ENCODE measurements at places on chromosomes 2 and 18.

DNA sequence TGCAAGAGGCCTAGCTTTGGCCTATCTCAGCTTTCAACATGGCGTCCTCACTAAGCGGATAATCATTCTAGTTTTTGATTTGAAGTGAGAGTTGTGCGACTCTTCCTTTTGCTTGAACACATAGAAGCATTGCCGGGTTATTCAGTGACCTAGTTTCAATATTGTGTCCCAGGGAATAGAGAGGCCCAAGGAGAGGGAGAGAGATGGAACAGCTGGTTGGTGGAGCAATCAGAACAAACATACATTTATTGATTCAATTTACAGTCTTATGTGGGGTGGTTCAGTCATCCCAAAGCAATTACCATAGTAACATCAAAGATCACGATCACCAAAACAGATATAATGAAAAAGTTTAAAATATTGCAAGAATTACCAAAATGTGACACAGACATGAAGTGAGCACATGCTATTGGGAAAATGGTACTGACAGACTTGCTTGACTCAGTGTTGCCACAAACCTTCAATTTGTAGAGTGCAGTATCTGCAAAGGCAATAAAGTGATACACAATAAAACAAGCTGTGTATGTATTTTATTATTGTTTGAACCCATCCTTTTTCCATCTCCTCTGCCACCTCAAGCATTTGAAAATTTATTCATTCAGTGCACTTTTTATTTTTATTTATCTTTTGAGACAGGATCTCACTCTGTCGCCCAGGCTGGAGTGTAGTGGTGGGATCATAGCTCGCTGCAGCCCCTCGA is 30.2 kb downstream of the COPS7B start:
- no peak for DNase-seq

DNA sequence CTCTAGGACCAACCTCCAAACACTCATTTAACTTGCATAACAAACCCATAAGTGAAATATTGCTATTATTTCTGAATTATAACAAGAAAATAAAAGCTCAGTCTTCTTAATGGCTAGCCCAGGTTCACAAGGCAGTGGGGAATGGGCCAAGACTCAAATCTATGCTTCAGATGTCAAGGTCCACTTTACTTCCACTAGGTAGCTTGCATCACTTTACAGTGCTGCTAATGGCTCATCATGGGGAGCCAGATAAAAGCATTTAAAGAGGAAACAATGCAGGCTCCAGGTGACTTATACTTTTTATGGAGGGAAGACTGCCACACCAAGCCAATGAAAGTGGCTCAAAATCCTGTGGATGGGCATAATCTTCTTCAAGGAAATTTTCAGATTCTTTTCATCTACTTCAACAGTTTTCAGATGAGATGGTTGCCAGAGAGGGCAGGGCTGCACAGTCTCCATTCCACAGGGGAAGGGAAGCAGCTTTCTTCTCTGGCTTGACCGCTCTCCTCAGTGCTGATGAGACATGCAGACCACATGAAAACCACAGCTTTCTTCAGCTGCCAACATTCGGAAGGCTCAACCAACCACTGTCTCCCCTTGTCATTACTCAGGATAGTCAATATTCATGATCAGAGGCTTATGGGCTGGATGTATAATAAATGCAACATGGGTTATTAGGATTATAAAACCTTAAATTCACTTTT is 361.9 kb upstream of the MEX3C start:
- DNase-seq: no peak

- no peak for DNase-seq
Measured at GRCh38 chr2:32358111-32358482, 1.3 kb downstream of the BIRC6 start.

GRCh38 chr2:97931118-97931857 is 64.5 kb downstream of the TMEM131 start:
- DNase-seq: no peak

- DNase-seq: no peak
Measured at GRCh38 chr18:77197073-77197472, 52.6 kb upstream of the GALR1 start.

DNA sequence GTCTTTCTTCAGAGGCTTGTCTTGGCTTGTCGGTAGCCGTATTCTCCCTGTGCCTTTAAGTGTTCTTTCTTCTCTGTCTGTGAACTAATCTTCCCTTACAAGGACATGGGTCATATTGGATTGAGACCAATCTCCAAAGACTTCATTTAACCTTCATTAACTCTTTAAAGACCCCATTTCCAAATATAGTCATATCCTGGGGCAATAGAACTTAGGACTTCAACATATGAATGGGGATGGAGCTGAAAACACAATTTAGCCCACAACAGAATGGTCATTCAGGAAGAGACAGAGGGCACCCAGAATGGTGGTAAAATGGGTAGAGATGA is 82.1 kb upstream of the TANK start:
- DNase-seq: no peak

- DNase-seq: no peak
Measured at GRCh38 chr2:70514612-70515055, 39.0 kb downstream of the TGFA start.

GRCh38 chr2:239606741-239607516 is 206.1 kb upstream of the HDAC4 start:
- no peak for DNase-seq

- no peak for DNase-seq
Measured at GRCh38 chr2:238742066-238742465, 105.8 kb upstream of the TWIST2 start.

DNA sequence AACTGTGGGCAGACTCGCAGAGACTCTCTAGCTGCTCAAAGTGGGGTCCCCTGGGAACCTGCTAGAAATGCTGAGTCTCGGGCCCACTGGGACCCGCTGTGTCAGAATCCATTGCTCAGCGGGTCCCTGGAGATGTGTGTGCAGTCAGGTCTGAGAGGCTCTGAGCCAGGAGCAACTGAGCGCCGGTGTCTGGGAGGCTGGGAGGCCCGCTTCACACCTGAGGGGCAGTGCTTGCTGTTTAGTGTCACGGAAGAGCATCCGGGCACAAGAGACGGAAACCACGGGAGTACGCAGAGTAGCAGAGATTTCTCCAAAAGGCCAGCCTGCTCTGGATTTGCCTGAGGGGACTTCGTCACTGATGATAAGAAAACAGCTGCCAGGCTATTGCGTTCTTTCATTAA is 70.1 kb downstream of the EDAR start:
- DNase-seq: no peak

- no peak for DNase-seq
Measured at GRCh38 chr2:19478409-19478808, 120.0 kb upstream of the OSR1 start.

DNA sequence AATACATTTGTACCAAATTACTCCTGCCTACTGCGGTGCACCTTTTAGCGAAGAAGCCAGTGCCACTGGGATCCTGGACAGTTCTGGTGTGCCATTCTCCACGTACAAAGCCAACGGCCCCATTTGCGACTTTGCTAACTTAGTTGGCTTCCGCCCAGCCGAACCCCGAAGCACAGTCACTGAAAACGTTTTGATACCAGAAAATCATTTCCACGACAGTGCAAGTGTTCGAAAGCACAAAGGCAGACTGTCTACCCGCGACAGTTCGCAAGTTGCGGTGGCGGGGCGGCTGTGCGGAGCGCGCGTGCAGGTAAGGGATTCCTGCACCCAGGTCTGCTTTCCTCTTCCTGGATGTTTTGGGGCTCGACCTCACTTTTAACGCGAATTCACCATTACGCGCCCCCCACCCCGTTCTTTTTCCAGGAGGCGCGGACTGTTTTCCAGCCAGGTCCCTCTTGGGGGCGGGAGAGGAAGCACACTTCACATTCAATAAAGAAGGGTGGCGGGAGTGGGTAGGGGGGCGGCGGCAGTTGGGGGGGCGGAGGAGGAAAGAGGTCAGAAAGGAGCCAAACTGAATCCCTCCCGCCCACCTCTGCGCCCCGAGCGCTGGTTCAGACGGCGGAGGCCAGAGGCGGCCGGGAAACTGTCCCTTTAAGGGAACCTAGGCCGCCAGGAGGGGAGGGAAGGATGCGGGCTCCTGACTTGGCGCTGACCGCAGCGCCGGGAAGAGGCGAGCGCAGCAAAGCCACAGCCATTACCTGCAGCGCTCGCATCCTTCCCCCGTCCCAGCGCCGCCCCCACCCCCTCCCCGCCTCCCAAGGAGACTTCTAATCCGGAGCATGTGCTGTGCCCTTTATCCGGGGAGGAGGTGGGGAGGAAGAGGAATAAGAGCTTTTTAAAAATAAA is 107.4 kb upstream of the KCTD1 start:
- no peak for DNase-seq

DNA sequence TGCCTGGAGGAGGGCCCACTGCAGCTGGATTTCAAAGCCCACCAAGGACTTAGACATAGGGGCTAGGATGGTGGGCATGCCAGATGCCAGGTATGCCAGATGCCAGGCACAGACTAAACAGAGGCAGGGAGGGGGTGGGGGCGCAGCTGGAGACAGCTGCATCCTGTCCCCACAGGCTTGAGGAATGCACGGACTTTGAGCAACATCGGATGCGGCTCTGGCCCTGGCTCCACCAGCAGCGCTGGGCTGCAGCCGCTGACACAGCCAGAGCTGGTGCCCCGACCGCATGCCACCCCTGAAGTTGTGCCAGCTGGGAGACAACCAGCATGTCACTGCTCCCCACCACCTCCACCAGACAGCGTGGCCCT is 39.5 kb downstream of the AQP12A start:
- DNase-seq: no peak

DNA sequence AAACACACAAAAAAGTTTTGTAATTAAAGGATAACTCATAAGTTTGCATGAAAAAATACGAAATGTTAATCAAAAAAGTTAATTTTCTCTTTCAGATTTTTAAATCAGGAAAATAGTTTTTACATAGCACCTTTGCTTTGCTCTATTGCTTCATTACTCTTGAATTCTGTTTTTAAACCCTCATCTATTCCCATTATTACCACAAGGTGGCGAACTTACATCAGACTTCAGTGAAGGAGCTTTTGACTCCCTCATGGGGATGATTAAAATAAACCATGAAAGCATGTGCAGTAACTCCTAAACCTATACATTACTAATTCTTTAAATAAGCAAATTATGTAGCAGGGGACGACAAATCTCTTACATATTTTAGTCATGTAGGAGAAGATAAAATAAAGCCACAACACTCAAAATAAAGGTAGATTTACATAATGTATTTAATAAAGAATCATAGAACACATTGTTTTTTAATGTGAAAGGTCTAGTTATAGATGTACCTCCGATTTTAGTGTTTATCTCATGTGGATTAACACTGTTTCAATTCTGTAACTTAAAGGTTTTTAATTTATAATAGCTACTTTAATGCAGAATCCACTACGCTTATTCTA is 105.2 kb downstream of the NETO1 start:
- no peak for DNase-seq

- DNase-seq: no peak
Measured at GRCh38 chr2:206084870-206085741, 868 bp downstream of the INO80D start.

- no peak for DNase-seq
Measured at GRCh38 chr2:174341293-174341994, 6.7 kb downstream of the SP9 start.

All from cortex of kidney (tissue), 1 donor.